Endothelial cell of umbilical vein (primary cell): ENCODE measurements at places on chromosomes 13 and 19. TPM values are rescaled to one million over a fixed set of nuclear protein-coding genes. Genes with fewer than 3 reads are reported as not detected.

Gene CYP4F11
- not detected in 2 replicates for polyA plus RNA-seq

Gene PTGER1
- 0.21 and 0.48 TPM in 2 replicates for polyA plus RNA-seq

Gene SULT2A1
- polyA plus RNA-seq: not detected in 2 replicates

Gene ELSPBP1
- polyA plus RNA-seq: not detected in 2 replicates

Gene LRRC8E
- polyA plus RNA-seq: 1.1 and 1.3 TPM in 2 replicates

Gene LGALS4
- polyA plus RNA-seq: 0.19 and 0.22 TPM in 2 replicates

Gene CBY2
- polyA plus RNA-seq: not detected in 2 replicates

Gene ACP7
- polyA plus RNA-seq: 0.03 and 0.04 TPM in 2 replicates

Gene RNF225
- not detected in 2 replicates for polyA plus RNA-seq
